ENCODE measurements at places on chromosomes 3 and 15.

DNA sequence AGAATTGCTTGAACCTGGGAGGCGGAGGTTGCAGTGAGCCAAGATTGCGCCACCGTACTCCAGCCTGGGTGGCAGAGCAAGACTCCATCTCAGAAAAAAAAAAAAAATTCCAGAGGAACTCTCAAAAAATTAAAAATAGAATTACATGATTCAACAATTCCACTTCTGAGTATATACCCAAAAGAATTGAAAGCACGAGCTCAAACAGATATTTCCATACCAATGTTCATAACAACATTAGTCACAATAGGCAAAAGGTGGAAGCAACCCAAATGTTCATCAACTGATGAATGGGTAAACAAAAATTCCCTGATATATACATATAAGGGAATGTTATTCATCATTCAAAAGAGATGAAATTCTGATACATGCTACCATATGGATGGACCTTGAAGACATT is 16.9 kb upstream of the MORF4L1 start:
- peak; percentile 39 for DNase-seq

DNA sequence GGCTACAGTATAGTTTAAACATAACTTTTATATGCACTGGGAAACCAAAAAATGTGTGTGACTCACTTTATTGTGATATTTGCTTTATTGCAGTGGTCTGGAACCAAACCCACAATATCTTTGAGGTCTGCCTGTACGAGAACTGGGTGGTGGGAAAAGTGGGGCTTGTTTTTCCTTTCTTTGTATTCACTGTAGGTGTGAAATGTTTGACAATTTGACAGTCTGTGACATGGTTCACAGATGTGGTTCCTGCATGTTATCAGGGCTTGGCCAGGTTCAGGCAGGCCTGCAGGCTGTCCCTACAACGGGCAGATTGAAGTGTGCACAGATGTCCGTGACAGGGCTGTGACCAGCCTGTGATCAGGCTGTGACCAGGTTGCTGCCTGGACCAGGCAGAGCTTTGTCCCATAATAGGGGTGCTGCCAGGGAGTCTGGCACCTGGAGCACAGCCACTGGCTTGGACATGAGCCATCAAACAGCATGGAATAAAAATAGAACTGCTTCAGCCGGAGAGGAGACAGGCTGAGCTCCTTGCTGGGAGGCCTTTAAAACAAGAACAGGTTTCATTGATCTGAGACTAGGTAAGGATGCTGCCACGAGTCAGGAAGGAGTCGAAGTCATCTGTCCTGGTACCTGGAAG is 61.0 kb downstream of the KLF13 start:
- DNase-seq = peak; percentile 37

- DNase-seq = peak; percentile 78
These were observed 100.6 kb downstream of the DCLK3 start for GRCh38 chr3:36663666-36664291.

DNA sequence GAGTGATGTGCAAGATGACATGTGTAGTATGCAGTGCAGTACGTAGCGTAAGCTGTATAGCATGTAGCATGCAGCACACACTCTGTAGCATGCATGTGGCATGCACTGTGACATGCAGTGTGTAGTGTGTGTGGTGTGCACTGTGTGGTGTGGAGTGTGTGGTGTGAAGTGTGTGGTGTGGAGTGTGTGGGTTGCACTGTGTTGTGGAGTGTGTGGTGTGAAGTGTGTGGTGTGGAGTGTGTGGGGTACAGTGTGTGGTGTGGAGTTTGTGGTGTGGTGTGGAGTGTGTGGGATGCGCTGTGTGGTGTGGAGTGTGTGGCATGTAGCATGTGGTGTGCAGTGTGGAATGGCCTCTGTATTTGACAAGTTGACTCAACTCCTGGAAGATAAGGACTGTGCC is 39.2 kb downstream of the ROPN1B start:
- DNase-seq = no peak

DNA sequence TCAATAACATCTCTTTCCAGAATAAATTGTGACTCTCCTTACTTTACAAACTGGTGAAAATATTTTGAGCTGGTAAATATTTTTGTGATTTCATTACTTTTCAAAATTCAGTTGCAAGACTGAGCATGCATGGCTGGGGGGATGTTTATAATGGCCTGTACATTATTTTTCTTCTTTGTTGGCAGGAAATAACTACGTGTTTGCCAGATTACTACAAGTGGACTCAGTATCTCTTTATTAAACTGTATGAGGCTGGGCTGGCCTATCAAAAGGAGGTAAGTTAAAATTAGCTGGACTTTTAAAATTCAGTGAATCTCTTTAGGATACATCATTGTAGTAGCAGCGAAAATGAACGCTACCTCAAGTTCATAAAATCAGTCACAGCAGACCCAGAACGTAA is 58.3 kb downstream of the LARS2 start:
- no peak for DNase-seq

DNA sequence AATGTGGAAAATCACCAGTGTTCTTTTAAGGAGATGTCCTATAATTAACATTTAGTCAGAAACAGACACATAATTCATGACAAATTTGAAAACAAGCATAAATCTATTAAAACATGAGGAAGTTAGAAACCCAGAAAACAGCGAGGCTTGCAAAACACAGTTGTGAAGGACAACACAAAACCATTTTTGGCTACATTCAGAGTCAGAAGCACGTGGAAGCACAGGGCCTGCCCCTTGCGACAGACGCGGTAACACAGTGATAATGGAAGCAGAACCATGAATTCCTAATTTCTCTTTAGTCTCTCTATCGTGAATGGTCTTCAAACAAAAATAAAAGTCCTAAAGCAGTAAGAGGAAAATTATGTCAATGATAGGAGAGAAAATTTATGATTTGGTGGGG is 12.2 kb downstream of the NCEH1 start:
- DNase-seq = no peak

DNA sequence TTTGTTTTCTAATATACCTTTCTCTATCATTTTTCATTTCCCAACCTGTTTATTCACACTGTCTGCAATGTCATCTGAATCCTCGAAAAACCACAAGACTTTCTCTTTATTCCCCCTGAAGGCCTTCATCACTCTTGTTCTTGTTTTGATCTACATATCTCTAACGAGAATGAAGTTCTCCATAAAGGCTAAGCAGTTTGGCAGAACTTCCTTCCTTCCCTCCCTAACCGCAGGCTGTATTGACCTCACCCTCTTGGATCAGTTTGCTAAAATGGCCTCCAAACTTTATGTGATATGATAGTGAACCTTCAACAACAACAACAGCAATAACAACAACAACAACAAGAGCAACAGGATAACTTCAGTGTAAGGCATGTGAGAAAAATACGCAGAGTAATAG is 392.8 kb downstream of the TIGIT start:
- no peak for DNase-seq

DNA sequence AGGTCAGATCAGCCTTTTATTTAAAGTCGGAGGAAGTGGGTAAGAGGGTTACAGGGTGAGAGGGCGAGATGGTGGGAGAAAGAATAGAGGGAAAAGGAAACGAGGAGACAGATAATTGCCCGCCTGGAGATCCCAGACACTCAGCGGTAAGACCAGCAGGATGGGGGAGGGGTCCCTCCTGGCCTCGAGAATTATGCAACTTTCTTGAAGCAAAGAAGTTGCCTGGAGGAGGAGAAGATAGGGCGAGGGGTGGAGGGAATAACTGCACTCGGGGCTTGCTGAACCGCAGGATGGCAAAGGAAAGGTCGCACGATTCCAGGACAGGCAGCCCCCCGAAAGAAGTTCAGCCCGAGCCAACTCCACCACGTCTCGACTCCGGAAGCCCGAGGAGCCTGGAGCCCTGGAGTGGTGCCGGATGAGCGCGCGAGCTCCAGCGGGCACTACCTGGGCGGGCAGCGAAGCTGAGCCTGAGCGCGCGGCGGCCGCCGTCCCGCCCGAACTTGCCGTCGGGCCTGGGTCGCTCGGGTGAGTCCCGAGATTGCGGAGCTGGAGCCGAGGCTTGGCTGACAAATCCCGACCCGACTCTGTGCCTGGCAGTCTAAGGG is 402 bp downstream of the WWTR1 start:
- no peak for DNase-seq

- DNase-seq = no peak
These were observed 482.2 kb upstream of the CFAP20DC start for GRCh38 chr3:59531994-59532393.

DNA sequence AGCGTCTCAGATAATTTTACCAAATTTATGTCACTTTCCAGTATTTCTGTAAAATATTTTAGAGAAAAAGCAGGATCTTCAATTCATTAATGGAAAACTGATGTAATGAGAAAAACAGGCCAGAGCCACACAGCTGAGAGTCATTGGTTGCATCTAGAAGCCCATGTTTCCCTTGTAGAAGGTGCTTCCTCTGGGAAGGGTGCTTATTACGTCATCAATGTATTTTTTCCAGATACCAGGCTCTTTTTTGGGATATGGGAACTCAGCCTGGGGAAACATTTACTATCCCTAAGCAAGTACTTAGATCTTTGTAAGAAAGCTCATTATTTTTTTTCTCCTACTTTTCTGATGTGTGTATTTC is 89.1 kb upstream of the PHLDB2 start:
- DNase-seq = no peak

Data from mammary epithelial cell (primary cell).